ENCODE measurements at places on chromosomes 2 and 18.

DNA sequence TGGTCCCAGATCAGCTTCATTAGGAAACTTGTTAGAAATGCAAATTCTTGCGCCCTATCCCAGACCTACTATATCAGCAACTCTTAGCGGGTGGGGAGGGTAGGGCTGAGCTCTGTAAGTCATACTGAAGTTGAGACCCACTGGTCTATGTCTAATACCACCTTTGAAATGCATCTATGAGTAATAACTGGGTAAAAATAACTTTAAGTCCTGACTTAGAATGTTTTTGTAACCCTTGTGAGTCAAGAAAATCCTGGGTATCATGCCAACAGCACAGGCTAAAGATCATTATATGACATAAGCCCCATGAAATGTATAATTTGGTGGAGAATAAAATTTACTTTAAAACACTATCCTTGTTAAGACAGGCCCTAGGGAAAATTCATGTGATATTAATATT lies 41.4 kb downstream of the PRKD3 start:
- no peak for DNase-seq

DNA sequence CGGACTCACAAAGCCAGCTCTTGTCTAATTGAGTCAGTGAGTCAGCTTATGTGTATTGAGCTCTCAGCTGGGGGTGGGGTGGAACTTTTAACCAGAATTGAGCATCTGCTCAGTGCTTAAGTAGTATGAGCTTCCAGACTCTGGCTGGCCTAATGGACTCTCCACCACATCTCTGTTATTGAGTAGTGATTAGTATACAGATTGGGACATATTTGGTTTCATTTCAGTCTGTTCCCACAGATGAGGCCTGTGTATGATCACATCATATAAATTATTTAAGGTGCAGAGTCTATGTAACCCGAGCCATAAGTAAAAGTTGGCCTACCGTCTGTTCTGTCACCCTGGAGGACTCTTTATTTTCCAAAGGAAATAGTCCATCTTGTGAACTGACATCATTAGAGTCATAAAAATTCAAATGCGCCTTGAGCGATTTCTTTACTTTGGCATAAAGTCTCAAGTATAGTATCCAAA lies 152.1 kb downstream of the THSD7B start:
- DNase-seq = no peak

- DNase-seq = peak; percentile 65
Measured at GRCh38 chr18:34159691-34160185, 65.0 kb downstream of the NOL4 start.

DNA sequence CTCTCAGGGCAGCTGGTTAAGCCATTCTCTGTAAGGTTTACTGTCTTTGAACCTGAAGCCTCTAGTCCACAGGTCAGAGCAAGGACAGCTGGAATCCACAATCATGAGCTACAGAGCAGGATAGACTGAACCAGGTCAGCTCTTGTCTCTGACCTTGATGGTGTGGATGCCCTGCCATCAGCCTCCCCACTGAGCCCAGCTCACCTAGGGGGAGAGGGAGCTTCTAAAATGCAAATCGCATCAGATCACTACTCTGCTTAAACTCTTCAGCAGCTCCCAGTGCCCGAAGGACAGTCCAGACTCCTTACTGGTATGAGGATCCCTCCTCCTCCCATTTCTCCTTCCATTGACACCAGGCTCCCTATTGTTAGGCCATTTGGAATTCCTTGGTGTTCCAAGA lies 255.3 kb upstream of the CCDC68 start:
- no peak for DNase-seq

GRCh38 chr2:3958969-3959368 lies 255.6 kb downstream of the DCDC2C start:
- DNase-seq = no peak

- DNase-seq = no peak
Measured at GRCh38 chr18:64379662-64380061, 230.8 kb upstream of the LINC00305 start.

DNA sequence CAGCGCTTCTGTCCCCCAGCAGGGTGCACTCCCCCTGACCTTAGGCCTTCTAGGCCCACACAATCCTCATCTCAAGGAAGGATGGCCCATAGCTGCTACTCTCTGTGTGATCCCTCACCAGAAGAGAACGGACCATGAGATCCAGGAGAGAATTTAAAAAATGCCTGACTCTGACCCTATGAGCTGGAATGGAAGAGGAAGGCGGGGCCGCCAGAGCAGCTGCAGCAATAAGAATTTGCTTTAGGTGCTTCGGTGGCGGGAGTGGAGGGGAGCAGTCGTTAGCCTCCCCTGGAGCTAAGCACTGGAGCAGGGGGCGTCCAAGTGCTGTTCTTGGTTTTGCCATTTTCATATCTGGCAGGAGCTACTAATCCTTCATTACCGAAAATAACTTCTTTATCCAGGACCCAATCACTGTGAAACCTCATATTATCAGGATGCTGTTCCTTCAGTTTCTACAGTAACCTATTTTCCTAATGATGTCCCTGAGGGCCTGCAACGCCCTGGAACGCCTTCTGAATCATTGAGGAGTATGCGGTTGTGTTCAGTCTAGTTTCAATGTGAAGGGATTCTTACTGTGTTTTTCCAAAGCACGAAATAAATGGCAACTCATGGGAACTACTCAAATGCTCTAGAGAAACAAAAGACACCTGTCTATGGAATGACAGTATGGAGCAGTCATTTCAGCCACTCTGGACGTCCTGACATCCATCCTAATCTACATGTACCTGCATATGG lies 105.1 kb upstream of the SIX2 start:
- DNase-seq = no peak

GRCh38 chr2:55985406-55985805 lies 61.8 kb upstream of the EFEMP1 start:
- no peak for DNase-seq
